Activated T-helper 1 cell treated with anti-CD3 and anti-CD28 coated beads, Interleukin-2, amount 50 U/mL, for 16 hours (primary cell): ENCODE measurements at places on chromosomes 1 and 21.

- DNase-seq: no peak
Measured at GRCh38 chr1:180815188-180815587, 97.5 kb upstream of the KIAA1614 start.

DNA sequence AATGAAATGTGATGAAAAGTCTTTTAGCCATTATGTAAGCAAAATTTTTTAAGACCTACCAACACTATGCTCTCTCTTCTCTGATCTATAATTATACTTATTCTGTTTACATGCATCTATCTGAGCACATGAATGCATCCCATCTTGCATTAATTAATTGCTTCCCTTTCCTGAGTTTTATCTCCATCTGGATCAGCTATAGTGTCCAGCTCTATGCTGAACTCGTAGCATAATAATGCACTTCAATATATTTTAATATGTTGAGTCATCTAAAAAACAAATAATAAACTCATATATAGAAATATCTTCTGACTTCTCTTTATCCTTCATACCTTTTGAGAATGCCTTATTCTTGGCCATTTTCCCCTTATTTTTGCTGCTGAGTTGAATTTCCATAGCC is 1097.8 kb downstream of the TTLL7 start:
- DNase-seq: no peak

DNA sequence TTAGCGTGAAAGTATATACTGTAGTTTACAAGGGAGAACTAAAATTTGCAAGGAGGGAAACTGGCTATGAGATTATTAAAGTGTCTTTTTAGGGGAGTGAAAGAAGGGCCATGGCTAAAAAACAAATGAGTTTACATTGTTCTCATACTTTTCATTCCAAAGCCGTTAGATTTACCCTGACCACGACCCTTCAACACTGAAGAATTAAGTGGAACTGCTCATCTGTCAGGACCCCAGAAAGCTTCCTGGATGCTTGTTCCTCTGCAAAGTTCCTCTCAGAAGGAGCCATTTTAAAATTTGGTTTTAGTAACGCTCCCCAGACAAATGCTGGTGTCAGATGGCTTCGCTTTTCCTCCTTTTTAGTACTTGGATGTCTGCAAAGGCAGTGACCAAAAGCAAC is 82.7 kb upstream of the ZBTB18 start:
- DNase-seq: no peak

- DNase-seq: no peak
Measured at GRCh38 chr1:15952317-15953258, 23.3 kb downstream of the ZBTB17 start.

DNA sequence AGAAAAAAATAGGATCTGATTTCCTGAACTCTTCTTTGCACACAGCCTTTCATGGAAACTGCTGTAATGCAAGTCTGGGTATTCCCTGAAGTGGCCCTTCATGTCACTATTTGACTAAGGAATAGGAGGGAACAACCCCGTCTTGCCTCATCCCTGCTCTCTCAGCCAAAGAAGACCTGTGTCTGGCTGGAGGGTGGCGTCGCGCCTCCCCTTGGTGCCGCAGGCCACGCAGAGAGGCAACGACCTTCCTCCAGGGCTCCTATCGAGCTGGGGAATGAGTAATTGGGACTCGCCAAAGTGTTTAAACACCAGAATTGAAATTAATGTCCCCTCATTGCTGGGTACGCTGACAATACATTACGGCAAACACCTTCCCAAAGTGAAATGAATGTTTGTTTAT is 129.8 kb downstream of the PBX1 start:
- DNase-seq: no peak

DNA sequence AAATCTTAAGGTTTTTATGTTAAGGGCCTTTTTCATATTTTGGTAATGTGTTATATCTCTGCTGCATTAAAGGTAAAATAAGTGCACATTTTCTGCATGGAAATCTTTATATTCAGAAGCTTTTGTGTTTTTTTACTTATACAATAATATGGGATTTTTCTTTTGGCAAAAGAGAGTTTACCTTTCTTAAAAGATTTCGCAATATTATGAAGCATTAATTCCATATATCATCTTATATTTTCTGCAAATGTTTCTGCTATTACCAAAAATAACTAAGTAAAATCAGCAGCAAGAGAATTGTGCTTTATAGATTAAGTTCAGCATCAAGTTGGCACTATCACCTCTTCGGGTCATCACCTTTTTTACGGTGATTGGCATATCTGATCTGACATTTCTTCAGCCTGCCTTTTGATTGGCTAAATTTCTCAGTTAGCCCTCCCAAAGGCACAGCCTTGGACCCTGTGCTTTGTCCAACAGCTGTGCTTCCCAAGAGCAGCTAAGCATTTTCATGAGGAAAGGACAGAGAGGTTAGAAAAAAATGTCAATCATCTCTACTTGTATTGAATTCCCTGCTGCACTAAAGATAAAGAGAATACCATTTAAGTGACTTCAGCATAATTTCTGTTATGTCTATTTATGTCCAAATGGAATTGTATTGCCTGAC is 767.1 kb upstream of the PRMT6 start:
- DNase-seq: no peak

DNA sequence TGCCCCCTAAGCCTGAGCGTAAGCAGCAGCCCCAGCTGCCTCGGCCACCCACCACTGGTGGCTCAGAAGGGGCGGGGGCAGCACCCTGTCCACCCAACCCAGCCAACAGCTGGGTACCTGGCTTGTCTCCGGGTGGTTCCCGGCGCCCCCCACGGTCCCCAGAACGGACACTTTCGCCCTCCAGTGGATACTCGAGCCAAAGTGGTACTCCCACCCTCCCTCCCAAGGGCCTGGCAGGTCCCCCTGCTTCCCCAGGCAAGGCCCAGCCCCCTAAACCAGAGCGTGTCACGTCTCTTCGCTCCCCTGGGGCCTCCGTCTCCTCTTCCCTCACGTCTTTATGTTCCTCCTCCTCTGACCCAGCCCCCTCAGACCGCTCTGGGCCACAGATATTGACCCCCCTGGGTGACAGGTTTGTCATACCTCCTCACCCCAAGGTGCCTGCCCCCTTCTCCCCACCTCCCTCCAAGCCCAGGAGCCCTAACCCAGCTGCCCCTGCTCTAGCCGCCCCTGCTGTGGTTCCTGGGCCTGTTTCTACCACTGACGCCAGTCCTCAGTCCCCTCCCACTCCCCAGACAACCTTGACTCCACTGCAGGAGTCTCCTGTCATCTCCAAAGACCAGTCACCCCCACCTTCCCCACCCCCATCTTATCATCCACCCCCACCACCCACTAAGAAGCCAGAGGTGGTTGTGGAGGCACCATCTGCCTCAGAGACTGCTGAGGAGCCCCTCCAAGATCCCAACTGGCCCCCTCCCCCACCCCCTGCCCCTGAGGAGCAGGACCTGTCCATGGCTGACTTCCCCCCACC is 46.2 kb downstream of the YARS1 start:
- no peak for DNase-seq
